Tibial nerve (tissue), 4 donors: ENCODE measurements at places on chromosomes 12 and 14. TPM values are rescaled to one million over a fixed set of nuclear protein-coding genes. Genes with fewer than 3 reads are reported as not detected.

The HOXC6 gene
- 8.4 TPM for total RNA-seq

- no peak for DNase-seq
Observed at GRCh38 chr12:58541300-58541690, 379.0 kb downstream of the LRIG3 start.

The CCND2 gene
- total RNA-seq = 124 TPM

The RBMS2 gene
- 33.2 TPM for total RNA-seq

DNA sequence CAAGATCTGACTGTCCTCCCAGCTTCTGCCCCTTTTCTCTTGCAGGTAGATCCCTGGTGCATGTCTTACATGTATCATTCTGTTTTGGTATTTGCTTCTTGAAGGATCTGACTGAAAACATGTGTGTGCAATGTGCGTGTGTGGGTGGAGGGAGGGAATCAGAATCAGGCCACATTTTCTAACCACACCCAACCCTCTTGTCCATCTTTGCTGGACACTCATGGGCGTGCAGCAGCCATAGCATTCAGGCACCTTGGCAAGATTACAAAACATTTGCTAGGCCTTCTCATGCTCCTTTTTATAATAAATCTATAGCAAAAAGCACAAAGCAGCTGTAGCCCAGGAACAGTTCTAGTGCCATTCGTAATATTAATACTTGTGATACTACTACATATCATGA is 233.6 kb upstream of the E2F7 start:
- no peak for DNase-seq

GRCh38 chr14:106051796-106052195 is 525.4 kb downstream of the TMEM121 start:
- no peak for DNase-seq

The SLC22A17 gene
- 57.6 TPM for total RNA-seq

The LRRC10 gene
- not detected for total RNA-seq

DNA sequence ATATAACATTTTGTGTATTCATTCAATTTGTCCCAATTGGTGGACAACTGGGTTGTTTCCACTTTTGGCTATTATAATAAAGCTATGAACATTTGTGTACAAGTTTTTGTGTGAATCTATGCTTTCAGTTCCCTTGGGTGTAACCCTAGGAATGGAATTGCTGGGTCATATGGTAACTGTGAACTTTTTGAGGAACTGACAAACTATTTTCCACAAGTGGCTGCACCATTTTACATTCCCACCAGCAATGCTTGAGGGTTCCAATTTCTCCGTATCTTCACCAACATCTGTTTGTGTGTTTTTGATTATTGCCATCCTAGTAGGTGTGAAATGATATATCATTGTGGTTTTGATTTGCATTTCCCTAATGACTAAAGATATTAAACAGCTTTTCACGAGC is 13.0 kb downstream of the LPCAT3 start:
- no peak for DNase-seq

DNA sequence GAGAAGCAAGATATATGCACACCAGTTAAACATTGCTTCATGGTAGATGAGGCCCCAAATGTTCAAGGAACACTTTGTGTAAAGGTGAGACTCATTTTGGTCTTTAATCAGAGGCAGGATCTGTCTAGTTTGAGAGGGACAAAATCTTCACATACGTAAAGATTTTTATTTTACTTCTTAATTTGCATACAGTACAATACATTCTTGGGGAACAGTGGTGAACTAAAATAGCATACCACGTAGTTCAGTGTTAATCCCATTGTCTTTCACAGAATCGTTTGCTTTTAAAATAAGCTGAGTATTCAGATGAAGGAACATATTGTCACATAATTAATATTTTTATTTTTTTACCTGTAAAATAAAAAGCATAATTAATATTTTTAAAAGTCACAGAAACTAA is 43.3 kb downstream of the GPATCH2L start:
- no peak for DNase-seq

The GLI1 gene
- total RNA-seq = 28.6 TPM

DNA sequence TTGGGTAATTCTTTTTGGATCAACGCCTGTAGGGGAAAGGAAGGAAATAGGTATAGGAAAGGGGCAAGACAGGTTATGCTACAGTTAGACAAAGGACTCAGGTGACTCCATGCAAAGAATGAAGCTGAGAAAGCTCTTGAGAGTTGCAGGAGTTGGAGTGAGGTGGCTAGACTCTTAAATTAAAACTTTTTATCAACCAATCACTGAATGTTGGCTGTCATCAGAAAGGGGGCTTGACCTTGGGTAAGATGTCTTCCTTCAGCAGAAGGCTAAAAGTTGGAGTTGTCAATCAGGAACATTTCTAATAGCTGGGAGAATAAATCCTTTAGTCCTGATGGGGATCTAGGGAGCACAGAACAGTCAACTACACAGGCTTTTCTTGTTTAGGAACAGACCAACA is 595.4 kb downstream of the SLC16A7 start:
- no peak for DNase-seq

DNA sequence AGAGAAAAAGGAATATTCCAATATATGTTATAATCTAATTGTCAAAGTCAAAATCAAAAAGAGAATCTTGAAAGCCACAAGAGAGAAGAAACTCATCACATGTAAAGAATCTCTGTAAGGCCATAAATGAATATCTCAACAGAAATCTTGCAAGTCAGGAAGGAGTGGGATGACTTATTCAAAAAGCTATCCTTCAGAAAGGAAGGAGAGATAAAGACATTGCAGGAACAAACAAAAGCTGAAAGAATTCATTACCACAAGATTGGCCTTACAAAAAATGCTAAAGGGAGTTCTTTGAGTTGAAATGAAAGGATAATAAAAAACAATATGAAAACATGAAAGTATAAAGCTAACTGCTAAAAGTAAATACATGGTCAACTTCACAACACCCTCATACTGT is 286.8 kb downstream of the LRIG3 start:
- DNase-seq = no peak

DNA sequence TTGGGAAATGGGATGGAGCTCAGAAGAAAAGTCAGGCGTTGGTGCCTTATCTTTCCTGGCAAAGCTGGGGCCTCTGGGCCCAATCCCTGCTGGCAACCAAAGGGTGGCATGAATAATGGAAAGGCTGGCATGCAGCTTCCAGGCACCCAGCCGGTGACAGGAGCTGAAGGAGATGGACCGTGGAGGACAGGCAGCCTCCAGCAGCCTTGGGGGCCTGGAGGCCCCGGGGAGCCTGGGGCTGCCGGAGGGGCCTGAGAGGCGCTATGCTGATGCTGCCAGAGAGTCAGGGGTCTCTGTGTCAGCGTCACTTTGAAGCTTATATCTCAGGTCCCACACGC is 38.2 kb upstream of the EML1 start:
- no peak for DNase-seq

The AQP5 gene
- not detected for total RNA-seq

The CLEC4D gene
- not detected for total RNA-seq

DNA sequence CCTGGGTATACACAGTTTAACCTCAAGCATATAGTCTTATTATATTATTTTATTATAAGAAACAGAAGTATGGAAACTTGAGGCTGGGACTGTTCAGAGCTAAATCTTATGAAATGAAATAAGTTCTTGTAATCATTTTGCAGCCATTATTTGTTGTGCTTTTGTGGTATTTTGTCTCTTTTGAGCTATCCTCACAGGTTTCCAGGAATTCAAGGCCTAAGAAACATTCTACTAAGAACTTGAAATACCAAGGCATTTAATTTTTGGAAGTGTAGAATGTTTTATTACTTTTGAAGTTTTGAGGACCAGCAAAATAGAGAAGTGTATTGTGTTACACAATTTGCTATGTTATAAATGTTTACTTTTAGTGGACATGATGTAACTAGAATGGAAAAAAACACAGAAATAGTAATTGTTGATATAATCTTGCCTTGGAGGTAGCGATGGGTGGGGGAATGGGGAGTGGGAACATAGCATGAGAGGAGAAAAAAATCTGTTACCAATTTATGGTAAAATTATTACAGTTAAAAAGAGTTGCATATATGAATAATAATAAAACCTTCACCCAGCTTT is 81.7 kb downstream of the CRADD start:
- DNase-seq = no peak

DNA sequence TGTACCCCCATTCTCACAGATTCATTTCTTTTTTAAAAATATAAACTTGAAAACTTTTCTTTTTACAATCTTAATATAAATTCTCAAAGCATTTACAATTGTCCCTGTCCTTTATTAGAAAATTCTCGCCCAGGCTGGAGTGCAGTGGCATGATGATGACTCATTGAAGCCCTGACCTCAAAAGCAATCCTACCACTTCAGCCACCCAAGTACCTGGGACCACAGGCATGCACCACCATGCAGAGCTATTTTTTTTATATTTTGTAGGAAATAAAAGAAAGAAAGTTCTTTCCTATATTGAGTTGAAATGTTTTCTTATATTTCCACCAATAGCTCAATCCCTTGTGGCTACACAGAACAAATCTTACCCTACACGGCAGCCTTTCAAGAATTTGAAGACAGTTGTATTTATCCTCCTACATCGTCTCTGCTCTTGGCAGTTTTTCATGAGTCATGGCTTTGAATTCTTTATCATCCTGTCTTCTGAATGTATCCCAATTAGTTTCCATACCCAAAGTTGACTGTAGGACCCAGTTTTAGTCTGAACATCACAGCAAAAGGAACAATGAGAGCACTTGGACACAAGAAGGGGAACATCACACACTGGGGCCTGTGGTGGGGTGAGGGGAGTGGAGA is 52.4 kb downstream of the SYT1 start:
- DNase-seq = no peak
